ENCODE measurements at places on chromosomes 6 and 20.

DNA sequence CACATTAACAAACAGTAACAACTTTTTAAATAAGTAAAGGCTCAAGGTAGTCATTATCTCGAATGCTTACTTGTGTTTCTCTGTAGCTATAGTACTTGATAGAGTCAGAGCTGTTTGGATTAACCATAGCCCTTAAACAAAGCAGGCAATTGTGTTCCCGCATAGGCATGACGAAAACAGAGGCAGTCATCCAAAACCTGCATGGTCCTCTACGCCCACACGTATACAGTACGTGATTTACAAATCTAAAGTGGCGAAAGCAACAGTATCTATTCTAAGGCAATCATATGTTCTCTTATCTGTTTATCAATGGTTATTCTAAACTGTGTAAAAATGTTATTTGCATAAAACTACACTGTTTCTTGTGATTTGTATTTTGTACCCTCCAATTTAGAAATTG lies 31.8 kb downstream of the HFE start:
- peaks cover 19% of the 10 kb centered on the region for H3K4me1 ChIP-seq
- no peak overlapping the region for H3K27ac ChIP-seq
- no peak for DNase-seq
- no peaks in the 10 kb centered on the region for H3K36me3 ChIP-seq
- H3K4me3 ChIP-seq: no peak overlapping the region

DNA sequence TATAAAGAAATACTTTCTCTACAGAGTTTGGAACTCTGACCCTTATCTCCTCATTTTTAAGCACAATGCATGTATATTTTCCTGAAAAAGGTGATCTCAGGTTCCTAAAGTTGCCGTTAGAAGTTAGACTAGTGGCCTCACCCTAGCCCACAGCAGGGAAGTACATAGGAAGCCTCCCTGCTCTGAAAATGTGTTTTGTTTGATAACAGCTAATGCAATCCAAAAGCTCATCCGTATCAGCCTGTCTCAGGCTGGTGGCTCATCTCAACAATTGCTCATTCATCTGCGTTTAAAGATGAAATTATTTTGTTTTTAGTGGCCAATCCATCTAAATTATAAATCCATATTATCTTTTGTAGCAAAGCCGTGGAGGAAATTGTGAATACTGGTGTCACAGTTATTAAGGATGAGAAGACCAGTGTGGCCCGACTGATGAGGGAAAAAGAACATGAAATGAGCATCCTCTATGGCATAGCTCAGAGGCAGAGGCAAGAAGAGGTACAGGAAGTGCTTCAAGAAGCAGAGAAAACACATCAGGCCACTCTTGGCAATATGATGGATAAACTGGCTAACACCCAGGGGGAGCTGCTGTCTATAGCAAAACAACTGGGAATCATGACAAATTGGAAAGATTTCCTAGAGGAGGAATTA lies 20.1 kb downstream of the C6orf163 start:
- no peak for DNase-seq
- H3K27ac ChIP-seq: no peak overlapping the region
- H3K27me3 ChIP-seq: no peaks in the 10 kb centered on the region
- H3K4me3 ChIP-seq: no peak overlapping the region
- no peaks in the 10 kb centered on the region for H3K36me3 ChIP-seq
- no peaks in the 10 kb centered on the region for H3K4me1 ChIP-seq

GRCh38 chr6:94269256-94269655 lies 849.9 kb upstream of the EPHA7 start:
- H3K4me3 ChIP-seq: no peak overlapping the region
- H3K27ac ChIP-seq: no peak overlapping the region
- no peaks in the 10 kb centered on the region for H3K36me3 ChIP-seq
- H3K27me3 ChIP-seq: no peaks in the 10 kb centered on the region
- no peaks in the 10 kb centered on the region for H3K4me1 ChIP-seq

GRCh38 chr20:37997516-37997915 lies 35.7 kb downstream of the TTI1 start:
- no peaks in the 10 kb centered on the region for H3K27me3 ChIP-seq
- H3K27ac ChIP-seq: no peak overlapping the region
- no peak overlapping the region for H3K4me3 ChIP-seq

DNA sequence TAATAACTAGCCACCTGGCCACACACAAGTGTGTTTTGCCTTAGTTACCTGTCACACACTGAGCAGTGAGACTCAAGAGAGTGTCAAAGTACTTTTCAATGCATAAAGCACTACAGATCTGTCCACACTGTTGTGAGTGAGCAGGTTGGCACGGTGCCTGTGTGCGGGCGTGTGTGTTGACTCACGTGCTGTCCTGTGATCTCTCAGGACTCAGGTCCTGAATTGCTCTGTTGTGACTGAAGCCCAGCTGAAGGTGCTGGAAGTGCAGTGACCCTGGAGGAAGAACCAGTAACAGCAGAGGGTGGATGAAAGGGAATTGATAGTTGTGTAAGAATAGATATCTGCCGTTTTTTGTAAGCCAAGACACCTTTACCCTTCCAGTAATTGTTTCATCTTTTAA lies 18.3 kb downstream of the SLC16A10 start:
- no peak overlapping the region for H3K27ac ChIP-seq
- H3K36me3 ChIP-seq: no peaks in the 10 kb centered on the region
- DNase-seq: no peak

- DNase-seq: no peak
- peaks cover 14% of the 10 kb centered on the region for H3K36me3 ChIP-seq
- no peaks in the 10 kb centered on the region for H3K27me3 ChIP-seq
- no peak overlapping the region for H3K27ac ChIP-seq
These were observed 26.2 kb downstream of the CYP39A1 start for GRCh38 chr6:46626228-46626909.

DNA sequence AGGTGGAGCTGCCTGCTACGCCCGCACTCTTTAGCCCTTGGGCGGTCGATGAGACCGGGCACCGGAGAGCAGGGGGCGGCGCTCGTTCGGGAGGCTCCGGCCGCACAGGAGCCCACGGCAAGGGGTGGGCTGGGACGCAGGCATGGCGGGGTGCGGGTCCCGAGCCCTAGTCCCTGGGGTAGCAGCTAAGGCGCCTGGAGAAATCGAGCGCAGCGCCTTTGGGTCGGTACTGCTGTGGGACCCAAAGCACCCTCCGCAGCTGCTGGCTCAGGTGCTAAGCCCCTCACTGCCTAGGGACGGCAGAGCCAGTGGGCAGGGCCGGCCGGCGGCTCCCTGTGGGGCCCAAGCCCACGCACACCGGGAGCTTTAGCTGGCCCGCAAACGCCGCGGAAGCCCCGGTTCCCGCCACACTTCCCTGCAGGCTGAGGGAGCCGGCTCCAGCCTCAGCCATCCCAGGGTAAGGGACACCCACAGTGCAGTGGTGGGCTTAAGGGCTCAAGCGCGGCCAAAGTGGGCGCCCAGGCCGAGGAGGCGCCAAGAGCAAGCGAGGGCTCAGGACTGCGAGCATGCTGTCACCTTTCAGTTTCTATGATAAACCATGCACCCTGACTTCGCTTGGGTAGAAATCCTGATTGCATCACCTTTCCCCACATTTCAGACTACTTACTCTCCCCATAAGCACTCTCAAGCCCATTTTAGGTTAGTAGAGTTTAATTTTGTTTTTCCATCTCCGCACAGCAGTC lies 52.0 kb downstream of the MYLIP start:
- no peaks in the 10 kb centered on the region for H3K27me3 ChIP-seq
- H3K36me3 ChIP-seq: no peaks in the 10 kb centered on the region
- H3K4me3 ChIP-seq: no peak overlapping the region
- no peak overlapping the region for H3K27ac ChIP-seq
- H3K4me1 ChIP-seq: no peaks in the 10 kb centered on the region

GRCh38 chr6:109715616-109716015 lies 24.5 kb downstream of the FIG4 start:
- no peaks in the 10 kb centered on the region for H3K36me3 ChIP-seq
- no peak for DNase-seq
- no peaks in the 10 kb centered on the region for H3K27me3 ChIP-seq
- no peaks in the 10 kb centered on the region for H3K4me1 ChIP-seq
- H3K4me3 ChIP-seq: no peak overlapping the region

DNA sequence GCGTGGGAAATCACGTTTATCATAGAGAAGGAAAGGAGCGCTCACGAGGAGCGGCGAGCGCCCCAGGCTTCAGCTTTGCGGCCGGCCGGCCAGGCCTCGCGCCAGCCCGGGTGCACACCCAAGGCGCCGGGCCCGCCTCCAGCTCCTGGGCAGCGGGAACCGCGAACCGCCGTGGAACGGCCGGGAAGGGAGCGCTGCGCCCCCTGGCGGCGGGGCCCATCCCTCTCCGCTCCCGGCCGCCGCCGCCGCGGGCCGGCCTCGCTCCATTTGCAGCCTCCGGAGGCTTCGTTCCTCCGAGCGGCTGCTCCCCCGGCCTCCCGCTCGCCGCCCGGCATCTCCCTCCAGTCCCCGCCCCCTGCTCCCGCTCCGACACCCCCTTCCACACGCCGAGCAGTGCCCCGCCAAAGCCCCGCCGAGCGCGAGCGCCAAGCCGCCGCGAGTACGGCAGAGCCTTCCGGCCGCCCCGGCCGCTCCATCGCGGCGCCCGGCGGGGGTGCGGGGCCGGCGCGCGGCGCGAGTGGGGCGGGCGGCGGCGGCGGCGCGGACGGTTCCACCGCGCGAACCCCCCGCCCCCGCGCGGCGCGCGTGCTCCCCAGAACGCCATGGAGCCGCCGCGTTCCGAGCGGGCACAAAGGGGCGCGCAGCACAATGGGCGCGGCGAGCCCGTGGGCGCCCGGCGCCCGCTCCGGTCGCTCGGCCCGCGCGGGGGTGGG lies 946 bp downstream of the BEND3 start:
- peaks cover 14% of the 10 kb centered on the region for H3K4me1 ChIP-seq
- H3K4me3 ChIP-seq: peak overlapping the region; percentile 80
- H3K36me3 ChIP-seq: no peaks in the 10 kb centered on the region
- H3K27ac ChIP-seq: peak overlapping the region; percentile 82
- no peaks in the 10 kb centered on the region for H3K27me3 ChIP-seq
- no peak for DNase-seq

- H3K27ac ChIP-seq: no peak overlapping the region
- no peaks in the 10 kb centered on the region for H3K36me3 ChIP-seq
These were observed 63.3 kb upstream of the BLCAP start for GRCh38 chr20:37590938-37591490.

DNA sequence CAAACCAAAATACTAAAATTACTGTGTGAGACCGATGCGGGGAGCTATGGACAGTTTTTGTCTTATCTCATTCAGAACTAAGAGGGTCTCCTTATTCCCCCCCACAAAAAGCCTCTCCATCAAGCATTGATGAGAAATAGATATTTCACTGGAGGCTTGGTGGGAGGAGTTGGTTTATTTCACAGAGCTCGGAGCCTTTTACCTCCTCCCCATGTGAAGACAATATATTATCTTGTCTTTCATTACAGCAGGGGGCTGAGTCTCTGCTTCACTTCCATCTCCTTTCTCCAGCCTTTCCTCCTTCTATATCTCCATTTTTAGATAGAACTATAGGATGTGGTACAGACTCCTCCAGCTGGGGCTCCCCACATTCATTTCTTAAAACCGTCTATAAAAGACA lies 29.9 kb upstream of the MRAP2 start:
- H3K27ac ChIP-seq: no peak overlapping the region
- H3K4me3 ChIP-seq: no peak overlapping the region
- no peaks in the 10 kb centered on the region for H3K27me3 ChIP-seq
- H3K4me1 ChIP-seq: no peaks in the 10 kb centered on the region
- H3K36me3 ChIP-seq: no peaks in the 10 kb centered on the region

GRCh38 chr6:35018746-35019145 lies 122.4 kb downstream of the TCP11 start:
- H3K27me3 ChIP-seq: no peaks in the 10 kb centered on the region
- H3K4me1 ChIP-seq: peaks cover 6% of the 10 kb centered on the region
- peaks cover 4% of the 10 kb centered on the region for H3K36me3 ChIP-seq
- peak overlapping the region; percentile 66 for H3K4me3 ChIP-seq

DNA sequence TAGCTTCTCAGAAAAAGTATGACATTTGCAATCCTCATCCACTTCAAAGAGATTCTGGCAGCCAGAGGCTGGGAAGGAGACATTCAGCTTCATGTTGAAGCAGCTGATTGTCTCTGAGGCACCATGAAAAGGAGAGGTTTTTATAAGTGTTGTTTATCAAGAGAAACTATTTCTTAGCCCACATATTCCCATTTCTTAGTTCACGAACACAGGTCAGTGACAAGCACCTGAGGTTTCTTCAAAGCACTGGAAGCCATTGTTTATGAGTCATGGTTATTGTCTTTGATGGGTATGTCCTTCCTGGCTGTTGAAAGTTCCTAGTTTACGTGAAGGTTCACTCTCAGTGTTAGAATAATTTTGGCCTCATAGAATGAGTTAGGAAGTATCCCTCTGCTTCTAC lies 3.0 kb upstream of the DDX43 start:
- no peak for DNase-seq
- H3K4me1 ChIP-seq: peaks cover 2% of the 10 kb centered on the region
- no peak overlapping the region for H3K27ac ChIP-seq
- no peaks in the 10 kb centered on the region for H3K36me3 ChIP-seq
- no peaks in the 10 kb centered on the region for H3K27me3 ChIP-seq
